Caki2 (cell line): ENCODE measurements at places on chromosomes 5 and 9. TPM values are rescaled to one million over a fixed set of nuclear protein-coding genes. Genes with fewer than 3 reads are reported as not detected.
A peak's percentile ranks its signal among the peaks of the same experiment; 100 is the strongest.

DNA sequence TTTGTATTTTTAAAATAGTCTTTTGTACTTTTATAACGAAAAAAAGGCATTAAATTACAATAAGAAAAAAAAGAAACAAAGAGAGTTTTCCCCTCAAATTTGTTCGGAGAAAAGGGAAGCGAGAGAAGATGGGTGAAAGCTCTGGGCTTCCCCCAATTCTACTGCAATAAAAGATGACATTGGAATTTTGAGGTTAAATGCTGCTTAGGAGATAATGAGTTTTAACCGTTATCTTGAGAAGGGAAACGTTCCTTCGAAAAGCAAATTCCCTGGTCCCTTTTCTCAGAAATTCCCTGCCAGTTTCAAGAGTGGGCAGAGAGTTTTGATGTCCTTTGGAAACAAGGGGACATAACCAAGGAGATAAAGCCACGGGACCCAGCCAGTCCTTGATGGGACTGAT is 18.4 kb upstream of the ERGIC1 start:
- no peak for DNase-seq

- peak; percentile 87 for DNase-seq
Measured at GRCh38 chr9:75892216-75892911, 1.9 kb downstream of the PCSK5 start.

DNA sequence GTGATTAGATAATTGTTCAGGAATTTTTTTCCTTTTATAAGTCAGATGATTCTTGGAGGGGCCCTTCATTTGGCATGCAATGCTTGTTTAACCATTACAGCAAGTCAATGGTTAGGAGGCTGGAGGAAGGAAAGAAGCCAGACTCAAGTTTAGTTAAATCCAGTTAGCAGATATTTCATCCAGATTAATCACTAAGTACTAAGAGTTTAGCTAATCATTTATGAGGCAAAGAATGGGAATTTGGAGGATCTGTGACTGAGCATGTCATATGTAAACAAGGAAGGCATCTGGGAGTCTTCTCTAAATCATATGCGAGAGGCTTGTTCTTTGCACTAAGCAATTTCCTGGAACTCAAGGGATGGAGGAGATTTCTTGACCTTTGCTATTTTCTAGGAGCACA is 145.3 kb upstream of the SGCD start:
- peak; percentile 91 for DNase-seq

- no peak for DNase-seq
Measured at GRCh38 chr9:138022121-138022741, 144.6 kb downstream of the CACNA1B start.

GRCh38 chr9:106127776-106128175 is 433.4 kb downstream of the TMEM38B start:
- DNase-seq = no peak

DNA sequence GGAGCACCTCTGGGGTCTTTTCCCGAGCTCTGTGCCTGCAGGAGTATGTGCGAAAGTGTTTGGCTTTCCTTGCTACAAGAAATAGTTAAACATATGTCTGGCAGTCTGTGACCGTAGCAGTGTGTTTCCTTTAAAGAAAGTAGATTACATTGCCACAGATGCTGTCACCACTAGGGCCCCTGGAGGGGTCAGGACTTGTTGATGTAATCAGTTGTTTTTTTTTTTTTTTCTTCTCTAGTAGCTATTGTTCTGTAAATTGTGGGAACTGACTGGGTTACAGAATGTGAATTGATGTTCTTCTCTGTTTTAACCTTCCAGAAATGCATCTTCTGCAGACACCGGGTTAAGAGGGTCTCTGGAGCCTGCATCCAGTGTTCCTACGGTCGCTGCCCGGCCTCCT is 345.6 kb downstream of the KDM4C start:
- DNase-seq = no peak

DNA sequence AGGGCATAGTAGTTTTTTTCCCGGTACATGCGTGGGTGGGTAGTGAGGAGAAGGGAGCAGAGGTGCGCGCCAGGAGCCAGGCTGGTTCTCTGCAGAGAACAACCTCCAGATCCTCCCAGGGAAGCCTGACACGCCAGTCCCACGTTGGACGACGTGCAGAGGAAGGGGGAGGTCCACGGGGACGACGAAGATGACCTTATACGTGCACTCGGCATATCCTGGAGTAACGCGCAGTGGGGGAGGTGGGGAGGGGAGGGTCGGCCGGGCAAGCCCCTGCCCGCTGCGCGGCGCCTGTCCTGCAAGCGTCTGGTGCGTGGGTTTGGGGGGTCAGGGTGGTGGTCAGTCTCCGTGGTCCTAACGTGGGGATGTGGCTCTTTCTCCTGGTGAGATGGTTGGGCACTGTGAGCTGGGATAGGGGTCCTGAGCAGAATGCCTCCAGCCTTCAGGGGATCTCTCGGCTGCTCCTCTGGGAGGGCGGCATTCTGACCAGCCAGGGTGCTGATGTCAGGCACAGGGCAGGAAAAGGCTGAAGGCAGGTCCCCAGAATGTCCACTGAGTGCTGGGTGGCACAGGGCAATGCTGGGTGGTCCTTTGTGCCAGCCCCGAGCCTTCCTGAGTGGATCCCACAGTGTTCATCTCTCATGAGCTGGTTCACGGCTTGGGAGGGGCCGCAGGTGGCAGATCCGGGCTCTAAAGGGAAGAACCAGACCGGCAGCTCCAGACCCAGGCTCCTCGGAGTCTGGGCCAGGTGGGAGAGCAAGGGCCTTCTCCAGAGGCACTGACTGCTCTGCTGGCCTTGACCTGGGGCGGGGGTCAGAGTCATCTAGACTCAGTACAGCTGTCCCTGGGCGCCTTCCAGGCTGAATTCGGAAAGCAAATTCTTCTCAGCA is 10.5 kb upstream of the SCGB3A1 start:
- DNase-seq = no peak

GRCh38 chr9:82670726-82671125 is 392.2 kb downstream of the RASEF start:
- no peak for DNase-seq

- no peak for DNase-seq
Measured at GRCh38 chr5:126938466-126938865, 91.9 kb downstream of the MARCHF3 start.

DNA sequence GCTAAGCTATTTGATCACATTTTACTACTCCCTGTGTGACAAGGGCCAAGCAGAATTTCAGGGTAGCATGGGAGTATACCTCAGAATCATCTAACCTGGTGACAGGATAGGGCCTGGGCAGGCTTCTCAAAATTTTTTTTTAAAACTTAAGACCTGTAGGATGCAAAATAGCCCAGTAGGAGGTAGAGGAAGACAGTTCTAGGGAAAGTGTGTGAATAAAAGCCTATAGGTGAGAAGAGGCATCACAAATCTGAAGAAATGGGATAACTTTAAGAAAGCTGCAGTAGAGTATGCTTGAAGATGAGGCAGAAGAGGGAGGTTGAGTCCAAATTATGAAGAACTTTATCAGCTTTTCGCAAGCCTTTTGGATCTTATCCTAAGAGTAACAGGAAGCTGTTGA is 32.3 kb downstream of the CNTRL start:
- DNase-seq = no peak

Gene PTGES
- 44.9 and 54.4 TPM in 2 replicates for total RNA-seq

Gene CEP72
- total RNA-seq = 4.4 and 7.7 TPM in 2 replicates

Gene GPR150
- 0.17 TPM in 1 of 2 replicates, not detected in the other for total RNA-seq

Gene KIAA0825
- total RNA-seq = 0.07 and 0.17 TPM in 2 replicates
